ENCODE measurements at places on chromosomes 1 and 21. TPM values are rescaled to one million over a fixed set of nuclear protein-coding genes. Genes with fewer than 3 reads are reported as not detected.

GRCh38 chr1:186125511-186125910 lies 249.5 kb downstream of the TPR start:
- H3K4me3 ChIP-seq = no peak overlapping the region
- H3K4me1 ChIP-seq = no peaks in the 10 kb centered on the region
- H3K27ac ChIP-seq = no peak overlapping the region
- no peaks in the 10 kb centered on the region for H3K27me3 ChIP-seq
- DNase-seq = no peak

FAM177B gene
- total RNA-seq = not detected

DNA sequence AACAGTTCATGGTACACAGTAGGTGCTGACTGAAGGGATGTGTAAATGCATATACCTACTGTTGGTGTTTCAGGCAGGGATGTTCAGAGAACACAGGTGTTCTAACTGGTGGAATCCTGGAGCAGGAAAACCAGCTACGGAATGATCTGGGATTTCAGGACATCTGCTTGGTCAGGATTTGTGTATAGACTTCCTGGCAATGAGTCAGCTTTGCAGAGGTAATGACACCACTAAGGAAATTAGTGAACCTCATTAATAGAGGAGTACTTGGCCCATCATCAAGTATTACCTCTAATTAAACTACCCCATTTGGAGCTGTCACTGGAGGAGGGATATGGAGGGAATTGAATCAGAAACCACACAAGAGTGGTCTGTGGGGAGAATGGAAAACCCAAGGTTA lies 7.3 kb downstream of the MRPL37 start:
- H3K4me3 ChIP-seq = no peak overlapping the region
- peaks cover 50% of the 10 kb centered on the region for H3K36me3 ChIP-seq
- no peaks in the 10 kb centered on the region for H3K27me3 ChIP-seq
- H3K4me1 ChIP-seq = no peaks in the 10 kb centered on the region
- no peak for DNase-seq

DNA sequence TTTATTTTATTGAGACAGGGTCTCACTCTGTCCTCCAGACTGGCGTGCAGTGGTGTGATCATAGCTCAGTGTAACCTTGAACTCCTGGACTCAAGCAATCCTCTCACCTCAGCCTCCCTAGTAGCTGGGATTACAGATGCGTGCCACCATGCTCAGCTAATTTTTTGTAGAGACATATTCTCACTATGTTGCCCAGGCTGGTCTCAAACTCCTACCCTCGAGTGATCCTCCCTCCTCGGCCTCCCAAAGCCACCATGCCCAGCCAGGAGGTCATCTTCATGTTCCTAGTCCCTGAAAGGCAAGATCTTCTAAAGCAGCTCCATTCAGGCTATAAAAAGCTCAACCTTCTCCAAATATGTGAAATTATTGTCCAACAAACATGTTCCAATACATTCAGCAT lies 53.9 kb downstream of the TOR1AIP2 start:
- H3K27me3 ChIP-seq = no peaks in the 10 kb centered on the region
- no peak overlapping the region for H3K27ac ChIP-seq
- H3K36me3 ChIP-seq = no peaks in the 10 kb centered on the region
- no peaks in the 10 kb centered on the region for H3K4me1 ChIP-seq
- H3K4me3 ChIP-seq = no peak overlapping the region

LCE1A gene
- not detected for total RNA-seq

DNA sequence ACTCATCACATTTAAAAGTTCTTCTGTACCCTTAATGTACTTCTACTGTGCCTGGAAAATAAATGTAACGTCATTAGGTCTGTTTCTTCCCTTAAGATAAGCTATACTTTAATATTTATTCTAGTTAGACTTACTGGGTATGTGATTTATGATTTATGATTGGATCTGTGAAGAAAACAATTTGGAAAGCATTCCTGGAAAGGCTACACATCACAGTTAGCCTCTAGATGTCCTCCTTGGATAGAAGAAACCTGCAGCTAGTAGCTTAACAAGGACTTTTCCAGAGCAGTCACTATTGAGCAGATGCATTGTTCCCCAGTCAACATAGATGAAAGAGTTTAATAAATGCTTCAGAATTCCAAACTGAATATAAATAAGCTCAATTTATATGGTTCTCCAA lies 22.2 kb upstream of the ABL2 start:
- DNase-seq = no peak
- no peaks in the 10 kb centered on the region for H3K4me1 ChIP-seq
- no peak overlapping the region for H3K4me3 ChIP-seq
- no peaks in the 10 kb centered on the region for H3K36me3 ChIP-seq
- no peak overlapping the region for H3K27ac ChIP-seq

DNA sequence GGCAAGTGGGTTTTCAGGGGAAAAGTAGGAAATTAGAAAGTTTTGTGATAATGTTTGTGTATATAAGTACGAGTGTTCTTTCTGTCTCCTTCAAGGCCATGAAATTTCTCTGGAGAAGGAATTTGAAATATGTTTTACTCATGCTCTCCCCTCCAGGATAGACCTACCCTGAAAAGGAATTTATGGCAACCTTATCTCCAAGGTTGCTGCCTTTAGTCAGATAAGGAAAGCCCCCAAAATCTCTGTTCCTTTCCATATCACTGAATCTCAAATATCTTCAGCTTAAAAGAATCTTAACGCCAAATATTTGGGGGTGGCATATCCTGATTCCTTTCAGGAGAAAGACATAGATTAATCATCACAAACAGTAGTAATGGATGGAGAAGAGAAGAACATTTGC lies 499 bp upstream of the C4BPB start:
- H3K4me1 ChIP-seq = peaks cover 4% of the 10 kb centered on the region
- DNase-seq = no peak
- no peaks in the 10 kb centered on the region for H3K36me3 ChIP-seq
- H3K4me3 ChIP-seq = no peak overlapping the region

- no peaks in the 10 kb centered on the region for H3K36me3 ChIP-seq
- no peak for DNase-seq
- no peak overlapping the region for H3K27ac ChIP-seq
- no peak overlapping the region for H3K4me3 ChIP-seq
- no peaks in the 10 kb centered on the region for H3K4me1 ChIP-seq
Measured at GRCh38 chr1:205567716-205568115, 63.2 kb downstream of the CDK18 start.

DNA sequence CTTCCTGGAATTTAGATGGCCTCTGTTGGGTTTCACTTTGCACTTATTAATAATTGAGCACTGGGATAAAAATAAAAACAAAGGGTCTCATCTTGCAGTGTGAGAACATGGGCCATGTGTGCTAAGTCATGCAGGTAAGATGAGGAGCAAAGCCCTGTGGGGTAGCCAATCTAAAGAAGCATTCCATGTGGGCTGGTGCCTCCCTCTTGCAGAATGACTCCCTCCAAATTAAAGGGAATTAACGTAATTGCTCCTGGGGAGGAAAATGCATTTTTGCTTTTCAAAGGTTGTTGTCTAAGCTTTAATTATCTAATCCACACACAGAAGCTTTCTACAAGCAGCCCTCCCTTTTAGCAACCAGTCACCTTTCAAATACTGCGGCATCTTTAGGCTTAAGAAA lies 69.8 kb downstream of the CDC14A start:
- H3K4me1 ChIP-seq = no peaks in the 10 kb centered on the region
- no peaks in the 10 kb centered on the region for H3K36me3 ChIP-seq
- H3K27me3 ChIP-seq = no peaks in the 10 kb centered on the region
- H3K27ac ChIP-seq = no peak overlapping the region

DNA sequence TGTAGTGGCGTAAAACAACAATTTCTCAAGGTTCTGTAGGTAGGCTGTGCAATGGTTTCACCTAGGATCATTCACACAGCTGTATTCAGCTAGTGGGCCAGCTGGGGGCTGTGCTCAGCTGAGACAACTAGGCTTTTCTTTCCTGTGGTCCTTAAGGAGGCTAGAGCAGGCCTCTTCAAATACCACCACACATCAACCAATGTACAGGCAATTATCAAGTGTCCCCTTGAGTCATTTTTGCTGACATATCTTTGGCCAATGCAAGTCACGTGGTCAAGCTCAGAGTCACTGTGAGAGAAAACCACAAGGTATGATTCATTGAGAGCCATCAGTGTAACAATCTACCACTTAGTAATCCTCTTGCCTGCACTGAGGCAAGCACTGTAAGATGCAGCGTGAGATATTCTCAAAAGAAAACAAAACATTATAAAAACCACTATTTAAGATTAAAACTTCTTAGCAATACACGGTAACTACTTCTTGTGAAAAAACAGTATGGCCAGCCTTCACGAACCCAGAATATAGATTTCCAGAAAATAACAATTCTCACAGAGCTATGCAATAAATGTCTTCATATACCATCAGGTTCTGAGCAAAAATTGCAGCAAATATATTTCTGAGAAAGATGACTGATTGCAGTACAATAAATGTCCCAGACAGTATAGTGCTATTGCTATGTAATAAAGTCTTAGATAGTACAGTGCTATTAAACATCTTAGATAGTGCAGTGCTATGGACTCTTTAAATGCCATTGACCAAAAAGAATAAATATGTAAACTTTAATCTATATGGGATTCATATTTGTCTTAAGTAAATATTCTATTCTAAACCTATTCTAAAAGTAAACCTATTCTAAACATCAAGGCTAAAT lies 55.3 kb downstream of the NME7 start:
- H3K4me1 ChIP-seq = no peaks in the 10 kb centered on the region
- no peaks in the 10 kb centered on the region for H3K27me3 ChIP-seq
- H3K36me3 ChIP-seq = no peaks in the 10 kb centered on the region
- H3K4me3 ChIP-seq = no peak overlapping the region
- no peak overlapping the region for H3K27ac ChIP-seq
- DNase-seq = peak; percentile 90

GRCh38 chr1:228668553-228669241 lies 66.6 kb upstream of the RHOU start:
- H3K27ac ChIP-seq = no peak overlapping the region
- no peaks in the 10 kb centered on the region for H3K36me3 ChIP-seq
- H3K4me1 ChIP-seq = peaks cover 9% of the 10 kb centered on the region
- no peak for DNase-seq

GRCh38 chr1:212402666-212403321 lies 11.9 kb downstream of the PACC1 start:
- H3K27ac ChIP-seq = peak overlapping the region; percentile 24
- H3K27me3 ChIP-seq = no peaks in the 10 kb centered on the region
- H3K36me3 ChIP-seq = peaks cover 23% of the 10 kb centered on the region
- H3K4me3 ChIP-seq = no peak overlapping the region

DNA sequence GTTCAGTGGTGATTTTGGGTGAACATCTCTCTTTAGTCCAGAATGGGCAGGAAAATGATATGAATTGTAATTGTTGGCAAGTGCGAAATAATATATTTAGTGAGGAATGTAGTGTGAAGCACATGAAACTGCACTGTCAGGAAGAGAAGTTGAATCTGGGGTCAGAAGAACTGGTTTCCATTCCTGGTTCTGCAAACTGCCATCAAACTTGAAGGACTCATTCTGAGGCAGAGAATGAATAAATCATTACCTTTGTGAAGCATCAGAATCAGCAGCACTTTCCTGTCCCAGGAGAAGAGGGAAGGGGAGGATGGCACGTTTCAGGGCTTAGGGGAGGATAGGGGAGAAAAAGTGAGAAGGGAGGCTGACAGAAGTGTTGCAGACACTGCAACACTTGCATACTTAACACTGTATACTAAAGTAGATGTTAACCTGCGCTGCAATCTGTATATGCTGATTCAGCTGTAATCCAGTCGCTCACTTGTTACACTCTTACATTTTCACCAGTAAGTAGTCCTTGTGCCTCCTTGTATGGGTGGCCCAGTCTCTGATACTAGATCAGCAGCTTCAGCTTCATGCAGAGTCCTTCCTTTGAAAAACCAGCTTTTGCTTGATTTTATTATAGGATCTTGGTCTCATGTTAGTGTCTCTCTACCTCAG lies 10.5 kb upstream of the RPTN start:
- peaks cover 4% of the 10 kb centered on the region for H3K27me3 ChIP-seq
- no peak overlapping the region for H3K4me3 ChIP-seq
- no peak overlapping the region for H3K27ac ChIP-seq
- H3K36me3 ChIP-seq = no peaks in the 10 kb centered on the region

DNA sequence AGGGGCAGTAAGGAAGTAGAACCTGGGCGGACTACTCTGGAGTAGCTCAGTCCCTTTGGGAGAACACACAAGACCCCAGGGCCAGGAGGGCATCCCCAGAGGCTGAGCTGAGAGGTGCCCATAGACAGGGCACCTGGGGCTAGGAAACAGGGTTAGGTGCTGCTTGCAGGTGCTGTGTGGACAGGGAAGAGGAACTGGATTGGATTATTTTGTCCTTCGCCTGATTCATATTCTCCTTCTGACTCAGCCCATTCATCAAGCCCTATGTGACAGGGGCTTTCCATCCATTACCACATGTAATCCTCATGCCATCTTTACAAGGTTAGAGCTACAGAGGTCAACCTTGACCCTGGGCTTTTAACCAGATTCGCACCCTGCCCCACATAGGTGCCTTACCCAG lies 183.9 kb downstream of the C1orf94 start:
- no peak overlapping the region for H3K4me3 ChIP-seq
- no peak overlapping the region for H3K27ac ChIP-seq
- H3K27me3 ChIP-seq = peaks cover 51% of the 10 kb centered on the region
- no peaks in the 10 kb centered on the region for H3K4me1 ChIP-seq

DNA sequence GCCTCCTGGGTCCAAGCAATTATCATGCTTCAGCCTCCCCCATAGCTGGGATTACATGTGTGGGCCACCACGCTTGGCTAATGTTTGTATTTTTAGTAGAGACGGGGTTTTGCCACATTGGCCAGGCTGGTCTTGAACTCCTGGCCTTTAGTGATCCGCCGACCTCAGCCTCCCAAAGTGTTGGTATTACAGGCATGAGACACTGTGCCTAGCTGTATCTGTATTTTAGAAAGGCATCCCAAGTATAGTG lies 69.3 kb downstream of the NKAIN1 start:
- H3K4me3 ChIP-seq = no peak overlapping the region
- H3K4me1 ChIP-seq = peaks cover 23% of the 10 kb centered on the region
- no peaks in the 10 kb centered on the region for H3K36me3 ChIP-seq
- DNase-seq = no peak

DNA sequence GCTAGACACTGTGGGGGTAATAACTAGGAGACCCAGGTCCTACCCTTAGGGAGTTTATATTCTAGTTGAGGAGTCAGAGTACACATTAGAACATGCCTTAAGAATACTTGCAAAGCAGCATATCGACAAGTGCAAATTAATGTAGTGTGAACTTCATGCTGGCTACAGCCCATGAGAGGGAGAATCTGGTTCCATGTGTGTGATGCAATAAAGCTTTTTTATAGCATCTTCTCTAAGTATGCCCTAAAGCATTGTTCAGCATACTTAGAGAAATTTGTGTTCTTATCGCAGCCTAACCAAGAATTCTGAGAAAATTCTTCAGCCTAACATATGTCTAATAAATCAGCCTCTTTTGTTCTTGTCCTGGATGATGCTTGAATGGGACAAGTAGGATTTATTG lies 95.5 kb downstream of the SDCCAG8 start:
- no peaks in the 10 kb centered on the region for H3K36me3 ChIP-seq
- H3K4me1 ChIP-seq = no peaks in the 10 kb centered on the region
- H3K4me3 ChIP-seq = no peak overlapping the region
- H3K27ac ChIP-seq = no peak overlapping the region
- DNase-seq = no peak

- peaks cover 18% of the 10 kb centered on the region for H3K27me3 ChIP-seq
- no peaks in the 10 kb centered on the region for H3K36me3 ChIP-seq
- DNase-seq = peak; percentile 62
- no peak overlapping the region for H3K27ac ChIP-seq
- H3K4me1 ChIP-seq = no peaks in the 10 kb centered on the region
Measured at GRCh38 chr1:206663832-206664652, 20.7 kb upstream of the MAPKAPK2 start.

GRCh38 chr1:58924016-58924565 lies 140.2 kb upstream of the JUN start:
- peaks cover 8% of the 10 kb centered on the region for H3K4me1 ChIP-seq
- no peak for DNase-seq
- no peak overlapping the region for H3K4me3 ChIP-seq

Measured in HCT116 (cell line).